ENCODE measurements at places on chromosomes 2 and 18.

DNA sequence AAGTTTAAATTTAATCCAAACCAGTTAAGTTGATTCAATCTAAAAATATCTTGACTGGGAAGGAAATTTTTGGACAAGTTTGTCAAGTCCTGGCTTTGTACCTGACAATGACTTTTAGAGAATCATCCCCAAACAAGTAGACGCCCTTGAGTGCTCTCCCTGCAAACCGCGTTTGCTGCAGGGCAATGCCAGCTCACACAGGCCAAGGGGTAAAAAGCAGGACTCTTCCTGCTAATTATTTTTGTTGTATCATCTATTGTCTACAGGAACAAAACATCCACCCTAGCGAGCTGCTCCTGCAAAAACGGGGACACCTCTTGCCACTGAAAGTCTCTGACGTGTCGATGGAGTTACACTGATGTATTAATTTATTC is 10.9 kb downstream of the ID2 start:
- DNase-seq, result no peak

GRCh38 chr2:85678377-85678776 is 10.4 kb upstream of the SFTPB start:
- DNase-seq, result no peak

GRCh38 chr2:33166287-33166881 is 219.6 kb downstream of the LTBP1 start:
- no peak for DNase-seq

DNA sequence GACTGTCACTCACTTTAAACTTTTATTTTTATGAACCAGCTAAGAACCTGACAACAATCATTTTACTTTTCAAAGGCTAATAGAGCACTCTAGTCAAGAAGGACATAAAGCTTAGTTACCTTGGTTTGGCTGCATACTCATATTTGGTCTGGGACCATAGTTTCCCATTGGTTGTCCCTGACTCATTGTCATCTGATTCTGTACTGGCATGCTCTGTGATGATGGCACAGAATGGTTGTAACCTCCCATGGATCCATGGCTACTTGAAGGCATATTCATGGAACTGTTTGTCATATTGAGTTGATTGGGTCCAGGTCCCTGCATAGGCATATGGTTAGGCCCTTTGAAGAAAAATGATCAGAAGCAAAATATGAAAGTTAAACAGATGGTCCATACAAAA is 37.9 kb downstream of the SS18 start:
- DNase-seq, result no peak

DNA sequence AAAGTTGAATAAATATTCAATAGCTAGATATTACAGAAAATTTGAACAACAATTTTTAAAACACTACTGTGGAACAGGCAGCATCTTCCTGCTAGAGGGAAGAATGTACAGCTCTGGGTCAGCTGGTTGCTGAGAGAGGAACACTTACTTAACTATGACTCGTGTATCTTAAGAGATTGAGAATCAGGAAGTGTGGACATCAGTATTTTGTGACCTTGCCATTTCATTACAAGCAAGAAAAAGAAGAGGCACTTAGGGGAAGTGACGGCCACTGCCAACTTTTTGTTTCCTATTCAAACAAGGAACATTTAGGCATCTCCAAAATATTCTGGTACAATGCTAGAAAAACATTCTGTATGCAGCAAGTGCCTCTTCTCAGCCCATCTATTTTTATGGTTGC is 45.9 kb downstream of the ITPRID2 start:
- peak; percentile 88 for DNase-seq

DNA sequence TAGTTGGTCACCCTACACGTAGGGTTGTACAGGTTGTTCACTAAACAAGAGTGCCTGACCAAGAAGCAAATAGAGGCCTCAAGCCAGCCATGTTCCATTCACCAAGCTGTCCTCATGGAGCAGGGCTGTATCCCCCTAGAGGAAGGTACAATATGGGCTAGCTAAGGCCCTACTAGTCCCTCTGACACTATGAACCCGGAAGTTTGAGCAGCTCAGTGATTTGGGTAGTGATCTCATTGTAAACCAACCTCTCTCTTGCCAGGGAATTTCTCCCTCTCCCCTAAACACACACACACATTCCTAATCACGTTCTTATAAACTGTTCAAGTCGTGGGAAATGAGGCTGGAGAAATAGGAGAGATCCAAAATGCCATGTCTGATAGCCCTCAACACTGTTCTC is 6.7 kb upstream of the CYS1 start:
- no peak for DNase-seq

GRCh38 chr2:101415220-101415619 is 27.9 kb upstream of the CREG2 start:
- DNase-seq, result no peak

GRCh38 chr18:10329101-10329500 is 125.3 kb upstream of the APCDD1 start:
- no peak for DNase-seq

DNA sequence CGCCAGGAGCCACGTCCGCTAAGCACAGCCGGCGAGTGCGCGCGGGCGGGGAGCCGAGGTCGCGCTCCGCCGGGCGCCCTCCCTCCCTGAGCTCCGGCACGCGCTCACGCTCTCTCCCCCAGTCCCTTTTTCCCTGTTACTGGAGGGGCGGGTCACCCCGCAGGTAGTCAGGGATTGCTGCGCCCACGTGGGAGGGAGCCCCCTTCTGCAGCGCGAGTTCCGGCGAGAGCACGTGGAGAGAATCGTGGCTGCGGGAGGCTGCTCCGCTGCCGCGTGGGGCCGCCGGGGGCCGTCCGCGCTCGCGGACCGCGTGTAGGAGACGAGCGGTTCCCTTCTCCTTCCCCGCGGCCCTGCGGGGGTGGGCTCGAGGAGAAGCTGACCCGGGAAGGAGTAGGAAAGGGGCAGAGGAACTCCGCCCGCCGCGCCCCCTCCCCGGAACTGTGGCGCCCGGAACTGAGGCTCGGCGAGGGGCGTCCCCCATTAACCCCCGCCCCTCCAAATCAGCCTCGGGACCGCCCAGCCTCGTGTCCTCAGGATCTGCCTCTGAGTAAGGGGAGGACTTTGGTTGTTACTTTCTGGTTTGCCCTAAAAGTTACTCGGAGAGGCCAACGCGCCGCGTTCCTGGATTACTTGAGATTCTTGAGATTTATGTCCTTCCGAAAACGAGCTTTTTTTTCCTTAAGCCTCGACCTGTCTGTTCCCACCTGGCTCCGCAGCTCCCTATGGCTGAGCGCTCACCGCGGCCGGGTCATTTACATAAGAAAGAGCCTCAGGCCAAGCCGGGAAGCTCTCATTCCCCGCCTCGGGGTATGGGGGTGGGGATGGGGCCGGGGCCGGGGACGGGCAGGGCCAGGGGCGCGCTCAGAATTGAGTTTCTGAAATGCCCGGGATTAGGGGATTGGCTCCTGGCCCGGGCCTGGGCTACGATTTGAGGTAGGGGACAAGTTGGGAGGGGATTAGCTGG is 1.1 kb downstream of the HK2 start:
- peak; percentile 53 for DNase-seq

GRCh38 chr2:228245601-228246000 is 64.1 kb upstream of the SPHKAP start:
- DNase-seq, result no peak

DNA sequence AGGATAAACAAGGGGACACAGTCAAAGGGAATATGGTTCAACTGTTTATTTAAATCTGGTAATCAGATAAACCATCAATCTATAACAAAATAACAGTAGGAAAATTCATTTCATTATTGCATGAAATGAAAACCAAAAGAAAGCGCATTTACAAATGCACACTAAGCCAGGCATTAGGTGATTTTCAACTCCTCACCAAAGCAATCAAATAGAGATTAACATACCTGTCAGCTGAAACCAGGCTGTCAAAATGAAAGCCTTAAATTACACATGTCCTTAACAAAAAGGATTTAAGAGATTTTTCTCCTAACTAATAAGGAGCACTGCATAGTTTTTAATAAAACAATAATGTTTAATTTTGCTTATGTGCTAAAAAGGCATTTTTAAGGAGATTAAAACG is 23.0 kb downstream of the STK39 start:
- no peak for DNase-seq

GRCh38 chr2:2853346-2853745 is 522.3 kb upstream of the MYT1L start:
- no peak for DNase-seq

DNA sequence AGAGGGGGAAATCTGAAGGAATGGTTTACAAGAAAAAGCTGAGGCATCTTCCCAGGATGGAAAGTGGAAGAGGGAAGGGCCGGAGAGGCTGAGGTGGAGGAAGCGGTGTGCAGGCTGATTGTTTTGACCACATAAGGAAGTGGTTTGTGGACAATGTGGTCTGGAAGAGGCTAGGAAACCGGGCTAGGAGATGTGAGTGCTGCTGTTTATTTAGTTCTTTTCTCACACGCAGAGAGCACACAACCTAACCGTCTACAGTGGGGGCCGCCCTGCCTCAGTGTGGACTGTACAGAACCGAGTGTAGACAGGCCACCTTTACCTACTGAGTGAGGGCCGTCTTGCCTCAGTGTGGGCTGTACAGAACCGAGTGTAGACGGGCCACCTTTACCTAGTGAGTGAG is 251.7 kb upstream of the PXDN start:
- peak; percentile 83 for DNase-seq

DNA sequence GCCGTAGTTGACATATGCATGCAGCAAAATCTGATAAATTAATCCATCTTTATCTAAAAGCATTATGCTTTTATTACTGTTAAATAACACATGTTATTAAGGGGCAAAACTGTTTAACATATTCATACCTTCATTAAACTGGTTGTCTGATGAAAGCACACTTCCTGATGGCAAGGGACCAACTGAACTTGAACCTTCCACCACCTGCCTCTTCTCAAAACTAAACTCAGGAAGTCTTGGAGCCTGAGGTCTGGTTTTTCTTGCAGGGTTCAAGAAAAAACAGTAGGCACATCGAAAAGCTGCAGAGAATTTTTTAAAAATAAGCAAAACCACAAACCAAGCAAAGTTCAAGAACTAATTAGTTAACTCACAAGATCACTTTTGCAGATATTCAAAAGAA is 64.9 kb downstream of the LNPK start:
- DNase-seq, result no peak

GRCh38 chr2:157327200-157327599 is 1.6 kb upstream of the ERMN start:
- no peak for DNase-seq

DNA sequence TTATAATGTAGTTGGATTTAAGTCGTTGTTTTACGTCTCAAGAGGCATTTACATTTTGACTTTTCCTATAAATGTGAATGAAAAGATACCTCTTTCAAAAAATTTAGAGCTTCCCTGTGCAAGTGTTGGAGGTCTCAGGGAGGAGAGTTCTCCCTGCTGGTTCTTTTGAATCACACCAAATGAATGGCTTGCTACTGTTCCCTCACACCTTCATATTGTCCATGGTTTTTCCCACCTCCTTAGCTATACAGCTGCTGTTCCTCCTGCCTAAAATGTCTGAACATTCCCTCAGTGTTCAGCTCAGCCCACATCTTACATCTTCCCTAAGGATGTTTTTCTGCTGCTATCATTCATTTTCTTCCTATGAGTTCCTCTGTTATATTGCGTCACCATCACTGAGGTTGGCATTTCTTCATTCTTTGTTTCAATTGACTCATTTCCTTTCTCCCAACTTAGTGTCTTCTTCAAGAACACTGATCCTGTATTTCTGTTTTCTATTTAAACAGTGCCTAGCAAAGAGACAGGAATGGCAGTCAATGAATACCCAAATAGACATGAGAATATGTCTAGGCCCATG is 46.0 kb downstream of the COX7A2L start:
- peak; percentile 76 for DNase-seq

DNA sequence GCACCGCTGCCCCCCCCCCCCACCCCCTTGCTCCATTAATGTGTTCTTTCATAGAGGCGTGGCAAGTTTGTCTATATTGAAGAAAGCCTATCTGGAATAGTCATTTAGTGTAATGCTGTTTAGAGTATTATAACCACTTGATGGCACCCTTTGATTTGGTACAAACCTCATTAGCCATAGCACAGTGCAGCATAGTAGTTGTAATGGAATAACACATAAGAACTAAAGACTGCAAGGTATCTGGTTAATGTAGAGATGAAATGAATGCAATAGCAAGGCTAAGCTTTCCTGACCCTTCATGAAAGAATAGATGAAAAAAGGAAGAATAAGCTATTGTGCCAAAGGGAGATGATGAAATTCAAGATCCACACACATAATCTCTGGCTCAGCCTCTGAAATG is 81.9 kb downstream of the EHBP1 start:
- peak; percentile 26 for DNase-seq

- DNase-seq, result no peak
These were observed 56.2 kb downstream of the CYP27C1 start for GRCh38 chr2:127163921-127164320.

- DNase-seq, result no peak
These were observed 145.6 kb downstream of the PDE1A start for GRCh38 chr2:182281276-182281675.

DNA sequence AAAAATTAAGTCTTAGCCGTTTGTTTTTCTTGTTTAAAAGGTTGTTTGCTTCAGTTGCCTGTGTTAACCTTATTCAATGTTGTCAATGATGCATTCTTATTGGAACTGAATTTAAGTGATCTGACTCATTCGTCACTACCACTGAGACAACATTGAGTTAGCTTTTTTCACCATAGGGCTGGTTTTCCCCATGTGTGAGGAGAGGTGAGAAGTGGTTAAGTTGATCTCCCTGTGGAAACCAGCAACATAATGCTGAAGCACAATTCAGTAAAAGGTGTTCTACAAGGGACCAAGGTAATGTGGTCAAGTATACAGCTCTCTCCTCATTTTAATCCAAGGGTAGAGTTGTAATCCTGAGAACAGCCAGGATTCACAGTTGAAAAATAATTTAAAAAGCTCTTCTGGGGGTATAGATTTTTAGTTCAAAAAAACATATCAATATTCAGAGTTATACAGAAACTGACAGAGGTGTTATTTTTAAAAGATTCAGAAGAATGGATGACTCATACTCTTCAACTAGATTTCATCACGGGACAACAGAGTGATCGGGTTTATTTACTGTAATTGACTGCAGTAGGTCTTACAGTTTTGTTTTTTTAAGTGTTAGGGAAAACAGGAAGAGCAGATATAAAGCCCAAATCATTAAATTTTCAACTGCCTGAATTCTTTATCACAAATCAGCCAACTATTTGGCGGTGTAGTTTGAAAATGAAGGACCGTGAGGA is 12.6 kb downstream of the NOP58 start:
- peak; percentile 53 for DNase-seq

GRCh38 chr2:228731517-228731916 is 539.6 kb downstream of the PID1 start:
- DNase-seq, result no peak

GRCh38 chr2:128722489-128722888 is 403.8 kb upstream of the HS6ST1 start:
- DNase-seq, result no peak

GRCh38 chr18:21444465-21445212 is 155.9 kb downstream of the ESCO1 start:
- peak; percentile 32 for DNase-seq

DNA sequence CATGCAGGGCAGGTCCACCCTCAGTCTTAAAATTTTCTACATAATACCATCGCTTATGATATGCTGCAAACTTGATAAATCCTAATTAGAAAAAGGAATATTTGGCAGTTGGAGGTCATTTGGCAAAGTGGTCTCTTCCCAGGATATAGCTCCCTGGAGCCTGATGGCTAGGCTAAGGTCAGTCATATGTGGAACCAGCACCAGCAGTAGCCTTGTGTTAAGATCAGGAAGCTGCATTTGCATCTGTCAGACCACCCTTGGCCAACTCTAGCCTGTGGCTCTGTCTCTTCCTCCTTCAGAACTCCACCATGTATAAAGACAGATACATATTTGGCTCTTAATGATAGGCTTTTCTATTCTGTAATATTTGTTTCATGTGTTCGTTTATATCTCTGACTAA is 5.4 kb upstream of the HK2 start:
- no peak for DNase-seq

All from MV-4-11 (cell line).